ENCODE measurements at places on chromosomes 7 and 10. TPM values are rescaled to one million over a fixed set of nuclear protein-coding genes. Genes with fewer than 3 reads are reported as not detected.

DNA sequence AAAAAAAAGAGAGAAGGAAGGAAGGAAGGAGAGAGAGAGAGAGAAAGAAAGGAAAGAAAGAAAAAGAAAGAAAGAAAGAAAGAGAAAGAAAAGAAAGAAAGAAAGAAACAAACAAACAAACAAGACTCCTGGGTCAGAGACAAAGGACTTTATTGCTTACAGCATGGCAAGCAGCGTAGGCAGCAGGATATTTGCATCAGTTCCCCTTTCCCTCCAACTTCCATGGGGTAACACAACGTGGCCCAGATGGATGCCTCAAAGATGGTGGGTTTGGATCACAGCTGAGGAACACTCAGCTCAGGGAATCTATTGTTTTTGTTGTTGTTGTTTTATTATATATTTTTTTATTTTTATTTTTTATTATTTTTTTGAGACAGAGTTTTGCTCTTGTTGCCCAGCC lies 128.5 kb upstream of the VKORC1L1 start:
- no peak for DNase-seq

DNA sequence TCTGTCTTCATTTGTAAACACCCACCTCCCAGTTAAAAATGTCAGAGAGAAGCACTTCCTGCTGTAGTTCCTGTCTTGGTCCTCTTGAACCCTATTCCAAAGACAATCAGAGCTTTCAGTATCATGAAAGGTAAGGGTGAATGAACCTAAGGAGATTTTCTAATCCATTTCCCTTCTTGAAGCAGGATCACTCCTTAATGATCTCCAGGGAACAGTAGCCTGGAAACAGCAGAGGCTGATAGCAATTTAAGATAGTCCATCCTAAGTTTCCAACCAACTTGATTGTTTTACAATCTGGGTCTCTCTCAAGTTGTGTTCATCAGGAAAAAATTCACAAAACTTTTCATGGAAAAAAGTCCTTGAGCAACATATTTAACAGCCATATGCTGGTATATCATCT lies 273.6 kb downstream of the NEBL start:
- no peak for DNase-seq

GRCh38 chr10:24012249-24012803 lies 196.6 kb upstream of the KIAA1217 start:
- DNase-seq = no peak

GRCh38 chr10:32295027-32295426 lies 51.9 kb downstream of the EPC1 start:
- no peak for DNase-seq

GRCh38 chr7:45976485-45976856 lies 55.4 kb upstream of the IGFBP3 start:
- no peak for DNase-seq

- no peak for DNase-seq
These were observed 57.8 kb downstream of the HHEX start for GRCh38 chr10:92747600-92747999.

VWDE gene
- polyA plus RNA-seq = 6.7 TPM

- DNase-seq = no peak
These were observed 404 bp upstream of the FMC1 start for GRCh38 chr7:139340808-139341057.

MYOF gene
- polyA plus RNA-seq = 29.4 TPM

WNT8B gene
- 0.82 TPM for polyA plus RNA-seq

- DNase-seq = no peak
These were observed 8.4 kb downstream of the OSBPL3 start for GRCh38 chr7:24971333-24972165.

- no peak for DNase-seq
These were observed 72.4 kb downstream of the TPST1 start for GRCh38 chr7:66277492-66277891.

DNA sequence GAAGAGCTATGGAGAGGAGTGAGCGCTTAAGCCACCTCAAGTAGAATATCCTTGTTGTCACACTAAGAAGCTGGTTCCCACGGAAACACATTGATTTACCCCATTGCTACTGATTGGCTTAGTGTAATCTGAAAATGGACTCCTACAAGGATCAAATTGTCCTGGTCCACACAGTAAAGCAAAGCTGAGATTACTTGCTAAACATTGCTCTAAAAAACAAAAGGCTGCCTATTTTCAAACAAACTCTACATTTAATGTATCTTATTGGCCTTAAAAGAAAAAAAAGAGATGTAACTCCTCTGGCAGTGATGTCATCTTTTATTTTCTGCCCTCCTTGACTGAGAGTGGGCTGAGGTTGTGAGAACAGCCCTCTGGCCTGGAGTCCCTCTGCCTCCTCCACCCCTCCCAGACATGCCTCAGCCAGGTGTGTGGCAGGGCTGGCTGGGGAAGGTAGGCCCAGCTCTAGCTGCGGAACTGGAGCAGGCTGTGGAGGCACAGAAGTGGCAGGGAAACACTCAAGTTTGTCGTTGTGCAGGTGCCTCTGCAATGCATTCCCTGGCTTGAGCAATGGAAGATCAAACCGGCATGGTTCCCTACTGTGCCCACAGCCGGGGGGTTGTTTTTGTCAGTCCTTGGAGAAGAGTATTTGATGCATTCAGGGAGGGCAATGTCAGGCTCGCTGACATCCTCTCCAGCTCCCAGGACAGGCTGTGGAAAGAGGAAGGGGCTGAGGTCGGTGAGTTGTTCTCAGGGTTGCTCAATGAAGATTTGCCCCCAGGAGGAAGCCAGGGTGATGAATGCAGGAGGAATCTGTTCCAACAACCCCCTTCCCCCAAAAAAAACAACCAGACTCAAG lies 9.1 kb downstream of the KLF6 start:
- DNase-seq = no peak

NRCAM gene
- polyA plus RNA-seq = 17.3 TPM
